CD4-positive, alpha-beta T cell treated with Interleukin-6 at 100 ng/mL for 8 hours (primary cell): ENCODE measurements at places on chromosomes 7 and 10.

DNA sequence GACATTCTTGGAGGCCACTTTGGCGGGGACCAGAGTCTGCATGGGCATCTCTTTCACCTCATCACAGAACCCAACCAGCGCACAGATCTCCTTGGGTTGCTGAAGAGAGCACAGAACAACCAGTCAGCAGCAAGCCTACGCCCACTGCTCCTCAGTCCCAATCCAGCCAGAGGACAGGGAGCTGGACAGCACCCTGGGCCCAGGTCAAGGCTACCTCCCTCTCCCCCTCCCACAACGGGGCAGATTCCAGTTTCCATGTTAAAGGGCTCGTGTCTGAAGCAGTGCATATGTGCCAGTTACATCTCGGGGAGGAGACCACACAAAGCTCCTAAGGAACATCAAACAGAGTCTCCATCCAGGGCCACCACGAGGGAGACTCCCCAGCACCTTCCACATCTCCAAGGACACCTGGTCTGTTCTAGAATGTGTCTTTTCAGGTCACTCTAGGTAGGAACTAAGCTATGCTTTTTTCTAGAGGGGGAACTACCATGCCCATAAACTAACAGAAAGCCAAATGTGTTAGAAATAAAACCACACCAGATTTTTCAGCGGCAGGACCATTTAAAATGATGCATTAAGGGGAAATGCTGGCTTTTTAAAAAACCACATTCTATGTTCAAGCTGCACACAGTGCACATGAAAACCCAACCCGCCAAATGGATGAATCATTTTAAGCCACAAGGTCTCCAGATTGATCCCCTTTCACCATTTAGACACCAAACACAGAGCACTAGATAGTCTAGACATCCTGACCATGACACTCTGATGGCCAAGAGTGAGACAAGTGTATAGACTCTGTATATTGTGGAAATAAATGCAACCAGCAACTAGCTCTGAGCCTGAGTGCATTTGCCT lies 28.9 kb downstream of the PSAP start:
- no peak for DNase-seq

DNA sequence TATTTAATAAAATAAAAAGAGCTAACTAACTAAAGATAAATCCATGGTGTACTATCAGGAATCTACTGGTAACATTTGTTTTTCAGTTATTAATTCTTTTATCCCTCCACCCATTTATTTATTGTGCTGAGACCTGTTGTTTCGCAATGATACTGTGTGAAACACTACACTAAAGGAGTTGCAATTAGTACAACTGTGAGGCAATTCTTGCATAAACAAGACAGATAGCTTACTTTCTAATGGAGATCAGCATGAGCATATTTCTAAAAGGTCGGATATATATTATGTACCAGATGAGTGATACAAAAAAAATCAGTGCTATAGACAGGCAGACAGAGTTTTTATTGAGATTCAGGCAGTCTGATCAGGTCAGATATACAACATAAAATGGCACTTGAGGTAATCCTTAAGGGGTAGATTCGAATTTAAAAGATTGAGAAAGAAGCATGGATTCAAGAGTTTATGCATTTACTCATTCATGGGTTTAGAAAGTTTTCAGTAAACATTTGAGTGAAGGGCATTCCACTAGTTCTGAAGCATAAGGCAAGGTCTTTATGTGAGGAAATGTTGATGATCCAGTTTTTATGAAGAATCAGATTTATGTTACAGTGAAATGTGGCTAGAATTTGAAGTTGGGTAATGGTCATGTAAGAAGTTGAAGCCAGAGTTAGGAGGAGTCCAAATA lies 147.6 kb downstream of the POLR1F start:
- DNase-seq = no peak

DNA sequence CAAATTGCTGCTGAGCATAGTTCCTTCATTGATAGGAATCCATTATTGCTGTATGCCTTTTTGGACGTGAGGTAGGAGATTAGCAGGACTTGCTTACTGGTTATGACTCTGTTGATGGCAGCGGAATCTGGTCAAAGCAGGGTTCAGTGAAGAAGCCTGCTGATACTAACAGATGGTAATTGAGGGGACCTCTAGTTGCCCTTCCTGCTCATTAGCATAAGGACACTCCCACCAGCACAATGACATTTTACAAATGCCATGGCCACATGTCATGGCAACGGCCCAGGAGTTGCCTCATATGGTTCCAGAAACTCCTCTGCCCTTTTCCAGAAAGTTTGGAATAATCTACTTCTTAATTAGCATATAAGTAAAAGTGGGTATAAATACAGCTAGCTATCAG lies 417.5 kb downstream of the CDC14C start:
- DNase-seq = no peak

GRCh38 chr10:73853196-73853595 lies 21.2 kb downstream of the CAMK2G start:
- no peak for DNase-seq

GRCh38 chr7:75968561-75969001 lies 25.8 kb downstream of the TMEM120A start:
- DNase-seq = no peak

- no peak for DNase-seq
Observed at GRCh38 chr10:31942892-31943291, 14.3 kb upstream of the ARHGAP12 start.

- no peak for DNase-seq
Observed at GRCh38 chr10:49023752-49024151, 84.1 kb upstream of the LRRC18 start.

- DNase-seq = no peak
Observed at GRCh38 chr10:11538834-11539190, 72.6 kb downstream of the USP6NL start.

GRCh38 chr7:133310232-133310862 lies 57.5 kb downstream of the EXOC4 start:
- DNase-seq = no peak

DNA sequence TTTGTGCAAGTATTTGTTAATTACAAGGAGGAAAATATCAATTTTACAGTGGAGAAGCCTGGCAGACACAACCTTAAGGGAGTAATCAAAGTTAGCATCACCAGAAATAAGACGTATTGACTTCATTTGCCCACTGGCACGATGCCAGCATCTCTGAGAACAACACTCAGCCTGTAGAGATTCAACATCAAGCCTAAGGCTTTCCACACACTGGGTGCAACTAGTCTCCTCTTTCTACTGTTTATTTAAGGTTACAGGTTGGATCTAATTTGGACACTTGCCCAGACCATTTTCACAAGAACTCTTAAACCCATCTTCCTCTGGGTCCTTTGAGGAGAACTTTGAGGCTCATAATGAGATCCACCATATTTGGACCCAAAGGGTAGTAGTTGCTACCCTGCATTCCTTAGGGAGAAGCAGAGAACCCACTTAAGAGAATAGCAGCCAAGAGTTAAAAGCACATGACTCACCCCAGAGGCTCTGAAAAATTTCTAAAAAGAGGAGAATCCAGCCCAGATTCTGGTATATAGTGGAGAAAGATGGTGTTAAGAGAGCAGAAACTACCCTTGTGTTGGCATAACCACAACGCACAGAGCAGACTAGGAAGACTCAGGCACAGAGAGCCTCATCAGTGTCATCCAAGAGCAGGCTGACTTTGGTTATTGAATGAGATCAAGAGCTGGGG lies 97.3 kb downstream of the CCDC71L start:
- DNase-seq = no peak

GRCh38 chr7:107315716-107316220 lies 147.0 kb downstream of the HBP1 start:
- no peak for DNase-seq

DNA sequence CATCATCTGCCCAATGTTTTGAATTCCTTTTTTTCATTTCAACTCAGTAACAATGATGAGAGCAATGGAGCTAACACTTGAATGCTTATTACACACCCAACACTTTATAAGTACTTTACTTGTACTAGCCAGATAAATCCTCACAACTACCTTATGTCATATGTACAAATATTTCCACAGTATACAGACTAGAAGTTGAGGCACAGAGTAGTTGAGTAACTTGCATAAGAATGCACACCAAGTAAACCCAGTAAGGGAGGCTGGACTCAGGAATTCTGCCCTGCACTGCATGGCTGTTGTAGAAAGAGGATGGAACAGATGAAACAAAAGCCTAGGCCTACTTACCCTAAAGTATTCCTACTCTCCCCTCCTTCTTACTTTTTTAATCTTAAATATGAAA lies 15.8 kb downstream of the DPY19L1 start:
- no peak for DNase-seq

GRCh38 chr10:102633287-102633686 lies 11.0 kb upstream of the TRIM8 start:
- peak; percentile 41 for DNase-seq

GRCh38 chr10:77448226-77448625 lies 189.4 kb downstream of the KCNMA1 start:
- no peak for DNase-seq

GRCh38 chr10:36171953-36172940 lies 530.2 kb upstream of the FZD8 start:
- DNase-seq = no peak

- no peak for DNase-seq
Observed at GRCh38 chr7:55124989-55125875, 106.4 kb downstream of the EGFR start.

DNA sequence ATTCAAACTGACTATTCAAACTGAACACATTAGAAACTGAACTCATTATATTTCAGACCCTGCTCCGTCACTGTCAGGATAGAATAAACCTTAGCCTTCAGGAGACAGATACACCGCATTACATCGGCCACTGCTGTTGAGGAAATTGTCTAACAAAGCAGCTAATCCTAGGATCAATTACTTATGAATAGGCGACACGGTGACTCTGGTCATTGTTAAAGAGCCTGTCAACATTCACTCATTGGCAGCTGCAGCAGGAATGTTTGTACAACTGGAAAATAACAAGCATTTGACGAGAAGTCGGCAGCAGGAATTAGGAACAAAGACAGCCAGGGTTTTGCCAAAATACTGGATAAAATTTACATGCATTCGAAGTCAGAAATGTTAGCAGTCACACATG lies 112.0 kb upstream of the MKX start:
- no peak for DNase-seq

- no peak for DNase-seq
Observed at GRCh38 chr10:74923556-74923955, 97.2 kb downstream of the KAT6B start.

GRCh38 chr10:3178042-3178441 lies 5.5 kb upstream of the PITRM1 start:
- no peak for DNase-seq

DNA sequence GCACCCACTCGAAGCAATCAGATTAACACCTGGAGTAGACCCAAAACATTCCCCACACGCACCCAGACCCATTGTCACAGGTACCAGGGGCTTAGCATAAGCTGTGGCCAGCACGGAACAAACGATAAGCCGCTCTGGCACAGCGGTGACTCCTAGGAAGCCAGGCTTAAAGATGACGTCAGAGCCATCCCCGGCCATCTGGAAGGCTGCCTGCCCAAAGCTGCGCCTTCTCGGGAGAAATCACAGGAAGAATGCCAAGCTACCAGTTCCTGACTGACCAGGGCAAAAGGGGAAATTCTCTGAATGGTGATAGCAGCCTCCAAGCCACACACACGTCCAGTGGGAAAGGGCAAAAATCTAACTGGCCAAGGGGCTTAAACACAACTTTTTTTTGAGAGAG lies 13.0 kb upstream of the WIPI2 start:
- no peak for DNase-seq

GRCh38 chr10:34116681-34117271 lies 698.3 kb downstream of the PARD3 start:
- no peak for DNase-seq

GRCh38 chr10:112912410-112912928 lies 37.6 kb upstream of the TCF7L2 start:
- no peak for DNase-seq

GRCh38 chr10:76033457-76034196 lies 602.2 kb downstream of the LRMDA start:
- DNase-seq = no peak

DNA sequence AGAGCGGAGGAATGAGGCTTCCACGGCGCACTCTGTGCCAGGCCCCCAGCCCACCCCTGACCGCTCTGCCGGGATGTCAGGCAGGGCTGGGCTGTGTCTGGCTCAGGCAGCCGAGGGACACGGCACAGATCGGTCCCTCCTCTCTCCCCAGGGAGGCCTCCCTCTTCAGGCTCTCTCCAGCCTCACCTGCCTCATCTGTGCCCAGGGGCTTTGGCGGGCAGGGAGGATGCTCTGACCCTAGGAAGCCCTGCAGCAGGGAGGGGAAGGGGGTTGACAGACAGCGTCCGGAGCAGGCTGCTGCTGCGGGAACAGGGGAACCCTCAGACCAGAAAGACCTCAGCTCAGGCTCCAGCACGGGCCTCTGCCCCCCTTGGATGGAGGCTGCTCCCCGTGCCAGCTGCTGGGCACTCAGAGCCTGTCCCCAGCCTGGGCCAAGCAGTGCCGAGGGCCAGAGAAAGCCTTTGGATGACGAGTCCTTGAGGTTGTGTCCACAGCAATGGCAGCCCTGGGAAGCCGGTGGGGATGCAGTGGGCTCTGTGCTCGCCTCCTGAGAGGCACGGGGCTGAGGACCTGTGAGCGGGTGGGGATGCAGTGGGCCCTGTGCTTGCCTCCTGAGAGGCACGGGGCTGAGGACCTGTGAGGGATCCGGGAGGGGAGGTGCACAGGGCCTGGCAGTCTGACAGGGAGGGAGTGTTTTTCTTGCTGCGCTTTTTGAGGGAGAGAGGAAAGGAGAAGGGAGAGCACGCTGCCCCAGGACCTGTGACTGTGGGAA lies 66.9 kb downstream of the FOXL3 start:
- no peak for DNase-seq

DNA sequence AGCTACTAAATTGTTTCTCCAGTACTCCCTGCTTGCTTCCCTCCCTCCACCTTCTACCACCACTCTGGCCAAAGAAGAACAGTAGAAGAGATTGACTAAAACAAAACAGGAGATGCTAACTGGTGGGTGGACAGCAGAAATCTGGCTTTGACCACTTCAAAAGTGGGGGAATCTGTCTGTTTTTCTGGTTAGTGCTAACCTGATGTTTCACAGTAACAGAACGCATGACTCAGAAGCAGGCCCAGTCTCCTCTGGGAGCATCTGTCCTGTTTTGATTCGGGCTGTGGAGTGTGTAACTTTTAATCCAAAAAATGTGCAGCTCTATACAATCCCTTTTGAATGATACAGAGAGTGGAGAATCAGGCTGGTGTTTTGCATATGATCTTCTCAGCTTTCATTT lies 32.7 kb upstream of the ZNF438 start:
- no peak for DNase-seq
